Stimulated activated naive CD4-positive, alpha-beta T cell treated with Interleukin-2 at 50 U/mL for 16 hours (primary cell): ENCODE measurements at places on chromosomes 7 and 10.
A peak's percentile ranks its signal among the peaks of the same experiment; 100 is the strongest.

DNA sequence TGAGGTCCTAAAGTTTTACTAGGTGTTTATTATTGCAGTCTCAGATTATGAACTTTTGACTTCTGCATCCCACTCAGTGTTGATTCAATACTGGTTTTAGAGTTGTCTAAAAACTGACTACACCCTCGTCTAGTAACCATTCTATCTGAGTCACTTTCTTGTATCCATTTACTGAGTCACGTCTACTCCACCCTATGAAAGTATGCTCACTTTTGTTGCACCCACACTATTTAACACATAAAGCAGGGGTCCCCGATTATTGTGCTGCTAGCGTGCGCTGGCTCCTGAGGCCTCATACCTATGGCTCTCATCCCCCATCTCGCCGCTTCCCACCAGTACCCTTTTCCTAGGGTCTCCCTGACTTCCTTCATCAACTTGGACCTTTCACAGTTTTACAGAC, 2.0 kb downstream of the SAMD9 start:
- DNase-seq, result peak; percentile 14

GRCh38 chr10:124420254-124420653, 1.5 kb upstream of the OAT start:
- DNase-seq, result no peak

GRCh38 chr10:120209124-120209762, 247.8 kb upstream of the PLPP4 start:
- DNase-seq, result no peak

- DNase-seq, result no peak
Measured at GRCh38 chr7:2716906-2717292, 28.9 kb downstream of the AMZ1 start.

- no peak for DNase-seq
Measured at GRCh38 chr7:96076350-96076707, 245.6 kb downstream of the SLC25A13 start.

DNA sequence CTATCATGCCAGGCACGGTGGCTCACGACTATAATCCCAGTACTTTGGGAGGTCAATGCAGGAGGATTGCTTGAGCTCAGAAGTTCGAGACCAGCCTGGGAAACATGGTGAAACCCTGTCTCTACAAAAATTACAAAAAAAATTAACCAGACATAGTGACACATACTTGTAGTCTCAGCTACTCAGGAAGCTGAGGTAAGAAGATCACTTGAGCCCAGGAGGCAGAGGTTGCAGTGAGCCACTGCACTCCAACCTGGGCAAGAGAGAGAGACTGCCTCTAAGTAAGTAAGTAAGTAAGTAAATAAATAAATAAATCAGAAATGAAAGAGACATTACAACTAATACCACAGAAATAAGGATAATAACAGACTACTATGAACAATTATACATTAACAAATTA, 36.2 kb downstream of the PDLIM1 start:
- DNase-seq, result no peak

DNA sequence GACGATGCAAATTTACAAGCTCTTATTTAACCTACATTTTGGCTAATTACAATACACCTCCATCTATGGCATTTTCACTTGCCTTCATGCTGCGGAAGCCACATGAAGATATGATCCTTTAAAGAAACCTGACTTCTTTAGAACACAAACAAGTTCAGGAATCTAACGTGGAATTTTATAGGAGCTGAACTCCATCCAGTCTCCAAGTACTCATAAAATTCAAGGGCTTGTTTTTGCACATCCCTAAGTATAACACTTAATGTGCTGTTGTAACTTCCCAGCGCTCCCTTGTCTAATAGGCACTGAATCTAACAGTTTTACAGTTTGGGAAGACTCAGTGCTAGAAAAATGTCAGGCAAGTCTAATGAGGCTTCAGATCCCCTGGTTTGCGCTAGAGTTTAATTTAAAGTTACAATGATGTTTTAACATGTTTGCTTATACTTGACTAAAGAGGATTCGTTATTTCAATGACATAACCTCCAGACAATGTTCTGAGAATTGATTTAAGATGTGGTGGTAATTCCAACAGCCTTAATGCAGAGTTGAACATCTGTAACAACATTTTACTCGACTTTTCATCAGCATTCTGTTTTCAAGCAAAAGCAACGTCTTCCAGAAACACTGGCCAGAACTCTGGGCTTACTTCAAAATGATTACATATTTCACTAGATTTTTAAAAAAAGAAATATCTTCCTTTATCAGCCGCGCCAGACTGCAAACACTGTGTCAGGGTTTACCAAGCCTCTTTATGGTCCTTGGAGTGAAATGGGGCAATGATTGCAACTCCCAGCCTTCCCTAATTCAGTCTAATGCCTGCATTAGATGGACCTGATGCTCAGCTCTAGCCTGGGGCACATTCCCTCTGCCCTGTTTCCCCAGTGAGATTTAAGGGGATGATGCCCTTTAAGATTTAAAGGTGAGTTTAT, 664.3 kb downstream of the KCNMA1 start:
- no peak for DNase-seq

DNA sequence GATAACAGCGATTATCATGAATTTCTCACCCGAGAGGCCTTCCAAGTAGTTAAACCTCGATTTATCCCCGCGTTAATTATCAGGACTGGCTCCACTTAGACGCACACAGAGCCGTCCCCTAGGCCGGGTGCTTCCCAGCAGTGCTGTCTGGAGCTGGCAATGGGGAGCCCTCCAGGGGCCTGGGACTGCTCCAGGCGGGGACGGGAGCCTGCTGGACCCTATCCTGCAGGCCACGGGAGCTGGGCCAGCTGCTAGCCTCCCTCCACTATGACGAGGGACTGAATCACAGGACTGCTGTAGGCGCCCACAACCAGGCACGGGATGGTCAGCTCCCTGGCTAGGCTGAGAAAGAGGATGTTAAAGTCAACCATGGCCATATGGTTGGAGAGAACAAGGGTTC, 229.1 kb downstream of the ELFN1 start:
- no peak for DNase-seq

GRCh38 chr10:48404646-48405045, 98.2 kb downstream of the MAPK8 start:
- no peak for DNase-seq

DNA sequence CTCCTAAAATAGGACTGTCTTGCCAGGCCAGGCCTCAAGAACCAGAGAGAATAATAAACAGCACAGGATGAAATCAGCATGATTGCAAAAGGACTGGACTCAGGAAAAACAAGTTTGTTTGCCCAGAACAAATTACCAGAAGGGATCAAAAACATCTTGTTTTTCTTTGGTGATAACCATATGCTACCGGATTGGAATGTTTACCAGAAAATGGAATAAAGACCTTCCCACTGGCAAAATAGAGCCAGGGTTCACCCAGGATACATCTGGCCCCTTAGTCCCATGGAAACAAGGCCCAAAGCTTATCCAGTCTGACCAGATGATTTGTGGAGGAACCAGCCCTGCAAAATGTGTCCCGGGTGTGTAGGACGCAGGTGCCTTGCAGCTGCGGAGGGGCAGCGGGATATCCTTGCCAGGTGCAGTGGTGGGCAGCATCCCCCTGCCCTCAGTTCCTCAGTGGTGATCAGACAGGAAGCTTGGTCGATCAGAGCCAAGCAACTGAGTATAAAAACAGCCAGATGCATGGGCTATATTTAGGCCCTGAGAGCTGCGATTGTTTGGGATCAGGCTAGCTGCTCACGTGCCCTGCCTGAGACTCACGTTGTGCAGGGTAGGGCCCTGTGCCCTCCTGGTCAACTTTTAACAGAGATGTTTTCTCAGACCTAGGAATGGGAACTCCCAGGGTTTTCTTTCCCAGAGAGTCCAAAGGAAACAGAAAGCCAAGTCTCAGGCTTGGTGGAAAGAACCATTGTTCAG, 4.6 kb upstream of the ZNF22 start:
- no peak for DNase-seq

DNA sequence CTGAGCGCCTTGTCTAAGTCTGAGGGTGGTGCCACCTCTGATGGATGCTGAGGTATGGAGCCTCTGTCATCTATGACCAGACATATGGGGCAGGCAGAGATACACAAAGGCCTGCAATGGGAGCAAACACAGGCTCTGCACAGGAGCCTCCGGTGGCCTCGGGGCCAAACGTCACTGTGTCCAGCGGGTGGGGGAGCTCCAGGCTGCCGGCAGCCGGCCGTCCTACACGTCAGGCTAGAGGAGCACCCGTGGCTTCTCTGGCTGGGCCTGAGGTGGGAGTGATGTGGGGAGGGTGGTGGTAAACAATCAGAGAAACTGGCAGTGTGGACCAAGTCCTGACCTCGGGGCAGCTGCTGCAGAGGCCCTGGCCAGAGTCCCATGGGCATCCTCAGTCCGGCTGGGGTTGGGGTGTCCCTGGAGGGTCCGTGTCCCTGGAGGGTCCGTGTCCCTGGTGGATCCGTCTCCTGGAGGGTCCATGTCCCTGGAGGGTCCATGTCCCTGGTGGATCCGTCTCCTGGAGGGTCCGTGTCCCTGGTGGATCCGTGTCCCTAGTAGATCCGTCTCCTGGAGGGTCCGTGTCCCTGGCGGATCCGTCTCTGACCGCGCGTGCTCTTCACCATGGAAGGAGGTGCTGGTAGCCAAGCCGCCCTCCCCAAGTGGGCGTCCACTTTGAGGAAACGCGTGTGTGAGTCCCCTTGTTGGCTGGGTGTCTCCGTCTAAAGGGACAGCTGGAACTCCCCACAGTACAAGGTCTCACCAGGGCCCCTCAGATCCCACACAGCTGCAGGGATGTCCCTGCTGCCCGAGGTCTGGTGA, 24.2 kb upstream of the FAM20C start:
- DNase-seq, result no peak

DNA sequence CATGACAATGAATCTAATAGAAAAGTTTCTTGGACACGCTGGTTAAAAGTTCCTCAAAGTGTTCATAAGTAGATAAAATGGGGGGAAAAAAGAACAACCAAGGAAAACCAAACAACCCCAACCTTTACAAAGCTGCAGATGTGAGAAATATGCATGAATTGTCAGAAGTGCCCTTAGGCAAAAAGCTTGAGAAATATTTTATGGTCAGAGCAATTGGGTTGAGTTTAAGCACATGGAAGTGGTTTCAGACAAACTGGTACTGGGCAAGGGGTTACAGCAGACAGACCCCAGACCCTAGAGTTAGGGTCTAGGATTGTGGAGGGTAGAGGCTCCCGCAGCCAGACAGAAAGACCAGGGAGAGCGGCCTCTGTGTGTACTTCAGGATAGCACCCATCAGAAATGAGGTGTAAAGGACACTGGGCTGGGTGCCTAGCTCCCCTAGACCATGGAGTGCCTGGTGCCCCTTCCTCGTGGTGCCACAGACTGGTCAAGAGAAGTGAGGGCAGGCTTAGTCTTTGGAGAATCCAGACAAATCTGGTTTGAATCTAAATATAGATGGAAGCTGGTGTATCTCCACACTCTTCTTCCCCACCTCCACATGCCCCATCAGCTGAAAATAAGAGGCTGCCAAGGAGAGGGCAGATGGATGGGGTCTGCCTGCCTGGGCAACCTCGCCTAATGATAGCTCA, 37.3 kb downstream of the PNLIPRP2 start:
- DNase-seq, result no peak

DNA sequence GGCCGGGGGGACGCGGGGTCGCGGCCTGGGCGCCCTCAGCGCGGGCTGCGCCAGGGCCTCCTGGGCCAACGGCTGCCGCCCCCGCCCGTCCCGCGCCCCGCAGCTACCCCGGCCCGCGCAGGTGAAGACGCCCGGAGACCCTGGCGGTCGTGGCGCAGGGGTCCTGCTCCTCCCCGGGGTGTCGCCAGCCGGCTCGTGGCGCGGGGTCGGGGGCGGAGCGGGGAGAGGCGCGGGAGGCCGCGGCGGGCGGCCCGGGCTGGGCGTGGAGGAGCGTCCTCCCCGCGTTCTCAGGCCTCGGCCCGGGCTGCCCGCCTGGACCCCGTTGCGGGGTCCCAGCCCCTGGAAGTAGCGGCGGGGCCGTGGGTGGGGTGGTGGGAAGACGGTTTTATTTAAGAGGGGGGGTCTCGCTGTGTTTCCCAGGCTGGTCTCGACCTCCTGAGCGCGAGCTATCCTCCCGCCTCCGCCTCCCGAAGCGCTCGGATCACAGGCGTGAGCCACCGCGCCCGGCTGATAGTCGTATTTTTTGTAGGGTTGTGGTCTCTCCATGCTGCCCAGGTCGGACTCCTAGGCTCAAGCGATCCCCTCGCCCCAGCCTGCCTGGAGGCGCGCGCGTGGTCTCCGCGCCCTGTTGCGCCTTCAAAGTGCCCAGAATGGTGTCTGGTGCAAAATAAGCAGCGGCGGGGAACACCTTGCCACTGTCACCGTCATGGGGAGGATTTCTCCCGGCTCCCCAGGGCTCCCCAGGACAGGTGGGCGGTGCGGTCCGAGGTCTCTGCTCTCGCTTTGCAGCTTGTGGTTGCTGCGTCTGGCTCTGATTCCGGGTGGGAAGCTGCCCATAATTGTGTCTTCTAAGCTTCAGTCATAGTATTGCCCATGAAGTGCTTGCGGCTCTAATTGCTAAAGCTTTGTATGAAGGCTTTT, 15.3 kb upstream of the SUN1 start:
- peak; percentile 41 for DNase-seq

- DNase-seq, result no peak
Measured at GRCh38 chr10:6778992-6779701, 199.1 kb upstream of the PRKCQ start.

- DNase-seq, result no peak
Measured at GRCh38 chr7:26993816-26994810, 101.7 kb downstream of the HOXA1 start.

DNA sequence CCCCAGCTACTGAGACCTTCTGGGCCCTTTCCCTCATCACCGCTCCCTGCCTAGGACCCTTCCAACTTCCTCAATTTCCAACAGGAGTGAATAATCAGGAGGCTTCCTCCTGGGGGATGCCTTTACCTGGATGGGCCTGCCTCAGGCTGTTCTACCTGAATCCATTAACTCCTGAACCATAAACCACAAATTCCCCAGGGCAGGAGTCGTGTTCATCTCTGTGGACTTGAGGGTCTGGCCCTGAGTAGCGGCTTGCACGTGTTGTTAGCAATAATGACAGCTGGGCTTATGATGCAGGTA, 105.1 kb upstream of the GPR26 start:
- no peak for DNase-seq

- DNase-seq, result no peak
Measured at GRCh38 chr7:5428478-5429252, 5.0 kb upstream of the TNRC18 start.

- no peak for DNase-seq
Measured at GRCh38 chr10:8065651-8066050, 11.2 kb downstream of the GATA3 start.

DNA sequence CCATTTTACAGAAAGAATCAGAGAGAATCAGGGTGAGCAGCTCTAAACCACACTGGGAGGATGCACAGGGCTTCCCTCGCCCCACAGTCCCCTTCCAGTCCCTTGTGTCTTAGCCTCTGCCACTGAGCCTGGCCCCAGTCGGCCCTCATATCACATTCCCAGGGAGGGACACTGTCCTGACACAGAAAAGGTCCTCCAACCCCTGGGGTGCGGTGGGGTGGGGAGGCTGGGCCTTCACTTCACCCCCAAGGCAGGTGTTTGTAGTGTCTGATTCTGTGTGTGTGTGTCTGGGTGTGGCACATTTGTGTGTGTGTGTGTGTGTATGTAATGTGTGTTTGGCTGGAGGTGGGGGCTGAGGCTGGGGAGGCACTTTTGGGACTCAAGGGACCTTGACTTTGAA, 1.8 kb upstream of the KCP start:
- DNase-seq, result no peak

- no peak for DNase-seq
Measured at GRCh38 chr10:44716470-44717015, 194.6 kb upstream of the TMEM72 start.

- DNase-seq, result no peak
Measured at GRCh38 chr10:29355411-29355991, 66.6 kb downstream of the LYZL1 start.
